Right atrium auricular region (tissue), 2 donors: ENCODE measurements at places on chromosomes 3 and 15. TPM values are rescaled to one million over a fixed set of nuclear protein-coding genes. Genes with fewer than 3 reads are reported as not detected.

TP63 gene
- 0.30 TPM for total RNA-seq

MAP1A gene
- 52.7 TPM for total RNA-seq

CAPN3 gene
- 5.3 TPM for total RNA-seq

DNA sequence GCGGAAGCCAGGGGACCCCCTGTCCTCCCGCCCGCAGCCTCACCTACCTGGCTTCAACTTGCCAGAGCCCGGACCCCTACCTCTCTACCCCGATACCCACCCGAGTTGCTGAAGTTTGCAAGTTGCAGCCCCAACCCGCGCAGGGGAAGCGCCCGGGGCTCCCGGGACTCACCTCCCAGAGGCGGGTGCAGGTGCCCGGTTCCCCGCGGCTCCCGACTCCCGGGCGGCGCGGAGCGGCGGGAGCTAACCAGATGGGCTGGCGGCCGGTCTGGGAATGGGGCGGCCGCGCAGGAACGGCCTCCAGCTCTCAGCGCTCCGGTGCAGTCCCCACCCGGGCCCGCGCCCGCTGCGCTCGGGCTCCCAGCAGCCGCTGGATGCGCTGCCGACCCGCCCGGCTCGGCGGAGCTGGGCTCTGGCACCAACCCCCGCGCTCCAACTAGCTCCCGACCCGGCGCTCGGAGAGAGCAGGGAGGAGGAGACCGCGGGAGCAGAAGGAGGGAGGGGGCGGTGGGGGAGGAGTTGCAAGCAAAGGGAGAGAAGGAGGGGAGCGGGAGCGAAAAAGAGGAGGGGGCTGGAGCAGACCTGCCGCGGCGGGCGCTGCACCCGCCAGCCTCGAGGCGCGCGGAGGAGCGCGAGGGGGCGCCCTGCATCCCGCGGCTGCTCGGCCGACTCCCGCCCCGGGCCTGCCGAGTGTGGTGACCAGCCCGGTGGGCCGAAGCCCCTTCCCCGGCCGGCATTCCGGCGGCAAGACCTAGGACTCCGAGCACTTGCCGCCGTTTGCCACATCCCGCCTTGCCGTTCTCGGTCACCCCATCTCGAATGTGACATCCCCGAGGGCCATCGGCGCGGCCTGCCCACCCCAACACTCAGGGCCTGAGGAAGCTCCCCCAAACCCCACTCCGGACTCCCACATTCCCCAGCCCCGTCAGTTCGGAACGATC lies at the start of gene SEMA5B:
SEMA5B (minus strand) TSS at position 472 of the 941 bp plus-strand sequence. CDS start 66,500 bp downstream, outside the sequence.
- no peak for DNase-seq

DNA sequence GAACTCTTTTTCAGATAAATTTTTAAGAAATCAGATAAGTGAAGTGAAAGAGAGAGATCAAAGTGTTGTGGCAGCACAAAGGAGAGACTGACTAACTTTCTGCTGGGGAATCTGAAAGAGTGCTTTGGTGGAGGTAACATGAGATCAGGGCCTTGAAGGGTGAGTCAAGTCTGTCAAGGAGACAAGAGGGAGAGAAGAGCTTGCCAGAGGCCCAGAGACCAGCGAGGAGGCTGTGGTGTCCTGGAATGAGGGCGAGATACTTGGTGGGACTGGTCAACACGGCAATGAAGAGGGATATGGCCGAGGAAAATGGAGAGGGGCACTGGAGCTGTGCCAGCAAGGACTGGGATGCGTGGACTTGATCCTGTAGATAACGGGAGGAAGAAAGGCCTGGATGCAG lies 4.6 kb downstream of the TADA3 start:
- no peak for DNase-seq

DNA sequence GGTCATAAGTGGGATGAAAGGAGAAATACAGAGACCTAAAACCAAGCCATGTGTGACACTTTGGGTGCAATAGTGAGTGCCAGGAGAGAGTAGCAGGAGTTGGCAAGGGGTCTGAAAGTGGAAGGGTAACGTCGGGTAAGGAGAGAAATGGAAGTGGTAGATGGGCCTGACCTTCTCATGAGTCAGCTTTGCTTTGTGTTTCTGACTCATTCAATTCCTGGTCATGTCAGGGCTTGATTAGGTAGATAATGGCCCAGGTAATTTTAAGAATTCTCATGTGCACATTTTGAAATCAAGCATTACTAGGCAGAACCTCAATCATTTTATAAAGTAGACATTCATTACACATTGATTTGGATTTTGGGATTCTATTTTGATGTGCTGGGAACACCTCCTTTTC lies 262.5 kb downstream of the SOX2 start:
- no peak for DNase-seq

DNA sequence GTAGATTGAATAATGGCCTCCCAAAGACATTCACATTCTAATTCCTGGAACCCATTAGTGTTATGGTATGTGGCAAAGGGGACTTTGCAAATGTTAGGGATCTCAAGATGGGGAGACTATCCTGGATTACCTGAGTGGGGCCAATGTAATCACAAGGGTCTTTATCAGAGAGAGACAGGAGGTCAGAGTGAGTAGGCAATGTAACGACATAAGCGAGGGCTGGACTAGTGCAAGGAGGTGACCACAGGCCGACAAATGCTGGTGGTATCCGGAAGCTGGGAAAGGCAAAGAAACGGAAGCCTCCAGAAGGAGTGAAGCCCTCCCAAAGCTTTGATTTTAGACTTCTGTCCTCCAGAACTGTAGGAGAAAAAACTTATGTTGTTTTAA lies 26.5 kb upstream of the AQP9 start:
- DNase-seq, result no peak

DNA sequence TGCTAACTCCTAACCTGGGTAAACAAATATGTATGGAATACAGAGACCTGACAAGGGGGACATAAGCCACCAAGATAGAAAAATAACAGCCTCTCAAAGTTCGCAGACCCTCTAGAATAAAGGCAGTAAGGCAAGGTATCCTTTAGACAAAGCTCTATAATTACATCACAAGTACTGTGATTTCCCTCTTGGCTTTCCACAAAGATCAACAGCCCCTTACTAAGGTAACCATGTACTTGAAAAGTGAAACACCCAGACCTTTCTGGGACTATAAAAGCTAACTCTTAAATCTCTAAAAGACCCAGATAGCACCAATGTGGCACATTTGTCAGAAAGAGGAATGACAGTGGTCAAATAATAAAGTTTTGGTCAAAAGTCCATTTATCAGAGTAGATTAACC lies 51.9 kb downstream of the TBL1XR1 start:
- DNase-seq, result no peak

- DNase-seq, result peak; percentile 7
These were observed 49.1 kb downstream of the CMTM7 start for GRCh38 chr3:32440611-32441350.

GRCh38 chr15:60362321-60363086 lies 35.3 kb downstream of the ANXA2 start:
- DNase-seq, result no peak

- no peak for DNase-seq
These were observed 270.2 kb downstream of the THSD4 start for GRCh38 chr15:71385457-71385856.

- no peak for DNase-seq
These were observed 44.0 kb downstream of the ZBTB38 start for GRCh38 chr3:141412087-141412935.
